ENCODE measurements at places on chromosomes 2 and 18.

- no peak for DNase-seq
Measured at GRCh38 chr18:79026491-79026890, 42.7 kb upstream of the ATP9B start.

DNA sequence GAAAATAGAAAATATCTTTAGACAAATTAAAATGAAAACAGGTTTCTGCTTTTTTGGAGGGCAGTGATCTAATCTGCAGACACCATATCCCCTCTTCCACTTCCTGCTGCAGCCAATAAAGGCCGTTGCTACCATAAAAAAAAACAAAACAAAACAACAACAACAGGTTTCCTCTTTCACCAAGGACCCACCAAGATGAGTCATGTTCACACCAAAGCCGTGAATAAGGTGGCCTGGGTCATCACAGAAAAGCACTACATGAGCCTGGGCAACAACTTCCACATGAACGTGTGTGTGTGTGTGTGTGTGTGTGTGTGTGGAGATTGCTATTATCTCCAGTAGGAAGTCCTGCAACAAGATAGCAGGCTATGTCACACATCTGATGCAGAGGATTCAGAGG lies 24.8 kb upstream of the TFCP2L1 start:
- DNase-seq, result no peak

DNA sequence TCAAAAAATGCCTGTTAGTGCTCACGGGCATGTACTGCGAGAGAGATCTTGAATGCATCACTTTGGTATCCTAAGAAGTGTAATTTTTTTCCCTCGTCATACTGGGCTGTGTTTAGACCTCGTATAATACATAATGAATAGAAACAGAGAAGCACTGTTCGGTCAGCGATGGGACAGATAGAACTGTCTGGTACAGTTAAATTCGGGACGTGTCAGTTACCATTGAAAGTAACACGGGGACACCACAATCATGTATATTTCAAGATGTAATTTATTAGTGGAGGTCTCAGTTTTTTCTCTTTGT lies 1.8 kb downstream of the PKP4 start:
- DNase-seq, result no peak

DNA sequence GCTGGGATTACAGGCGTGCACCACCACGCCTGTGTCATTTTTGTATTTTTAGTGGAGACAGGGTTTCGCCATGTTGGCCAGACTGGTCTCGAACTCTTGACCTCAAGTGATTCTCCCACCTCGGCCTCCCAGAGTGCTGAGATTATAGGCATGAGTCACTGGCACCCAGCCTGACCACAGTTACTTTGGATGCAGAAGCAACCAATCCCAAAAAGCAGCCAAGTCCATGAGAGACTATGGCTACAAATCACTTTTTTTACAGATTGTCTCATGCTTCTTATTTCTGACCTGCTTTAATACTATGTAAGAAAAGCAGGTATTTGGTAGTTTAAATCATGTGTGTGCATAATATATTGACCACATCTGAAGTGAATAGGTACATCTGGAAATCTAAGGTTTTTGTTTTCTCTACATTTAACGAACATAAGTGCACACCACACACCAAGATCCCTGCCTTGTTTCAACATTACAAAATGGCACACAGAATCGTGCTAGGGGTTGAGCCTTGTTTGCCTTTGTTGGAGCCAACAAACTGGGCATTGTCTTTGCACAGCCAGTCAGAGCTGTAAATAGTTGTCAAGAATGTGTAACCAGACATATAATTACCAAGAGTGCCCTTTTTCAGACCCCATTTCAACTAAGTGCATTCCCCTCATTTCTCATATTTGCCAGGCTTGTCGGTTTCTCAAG lies 18.3 kb upstream of the MAP4K4 start:
- no peak for DNase-seq

GRCh38 chr2:85091838-85092237 lies 41.4 kb upstream of the TCF7L1 start:
- DNase-seq, result no peak

GRCh38 chr2:96143848-96144480 lies 1.3 kb downstream of the DUSP2 start:
- DNase-seq, result no peak

GRCh38 chr2:164711766-164712138 lies 90.5 kb upstream of the GRB14 start:
- no peak for DNase-seq

DNA sequence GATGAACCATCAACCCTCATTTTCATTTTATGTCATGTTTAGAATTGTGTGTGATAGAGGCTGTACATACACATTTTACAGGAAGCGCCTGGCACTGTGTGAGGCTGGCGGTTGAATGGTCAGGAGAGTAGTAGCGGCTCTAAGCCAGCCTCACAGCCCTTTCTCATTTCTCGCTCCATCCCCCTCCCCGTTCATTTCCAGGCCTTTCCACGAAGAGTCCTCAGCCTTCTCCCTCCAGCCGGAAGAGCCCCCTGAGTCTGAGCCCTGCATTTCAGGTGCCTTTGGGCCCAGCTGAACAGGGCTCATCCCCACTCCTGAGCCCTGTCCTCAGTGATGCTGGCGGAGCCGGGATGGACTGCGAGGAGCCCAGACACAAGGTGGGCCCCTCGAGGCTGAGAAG lies 51.8 kb downstream of the STK25 start:
- DNase-seq, result no peak

GRCh38 chr18:57084331-57085271 lies 62.3 kb upstream of the BOD1L2 start:
- DNase-seq, result no peak

DNA sequence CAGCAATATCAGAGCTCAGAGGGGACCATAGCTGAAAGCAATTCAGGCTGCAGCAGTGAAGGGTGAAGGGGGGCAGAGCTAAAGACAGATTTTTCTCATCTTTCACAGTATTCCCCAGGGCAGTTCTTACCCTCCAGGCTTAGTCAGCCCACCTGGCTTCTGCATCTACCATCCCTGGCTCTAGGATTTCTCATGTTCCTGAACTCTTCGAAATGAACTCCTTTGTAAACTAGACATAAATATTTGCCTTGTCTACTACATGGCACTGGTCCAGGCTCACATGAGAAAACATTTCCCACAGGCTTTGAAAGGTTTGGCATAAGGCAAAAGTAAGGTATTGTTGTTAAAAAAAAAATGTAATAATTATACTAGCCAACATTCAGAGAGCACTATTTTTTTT lies 23.6 kb upstream of the NEB start:
- no peak for DNase-seq

DNA sequence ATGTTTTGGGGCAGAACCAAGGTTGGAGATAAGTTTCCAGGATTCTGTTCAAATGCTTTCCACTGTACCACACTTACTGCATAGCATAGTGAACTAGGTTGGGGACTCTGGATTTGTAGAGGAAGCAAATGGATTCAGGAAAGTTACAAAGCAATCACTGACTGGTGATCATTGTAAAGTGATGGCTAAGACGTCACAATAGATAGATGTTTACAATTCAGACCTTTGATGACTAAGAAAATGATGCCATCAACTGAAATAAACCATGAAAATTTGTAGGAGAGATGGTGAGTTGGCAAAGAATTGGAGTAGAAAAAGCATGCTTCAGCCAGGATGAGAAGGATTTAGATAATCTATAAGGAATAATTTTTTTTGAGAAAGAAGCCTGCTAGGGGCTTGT lies 178.0 kb downstream of the UBE2E3 start:
- no peak for DNase-seq

DNA sequence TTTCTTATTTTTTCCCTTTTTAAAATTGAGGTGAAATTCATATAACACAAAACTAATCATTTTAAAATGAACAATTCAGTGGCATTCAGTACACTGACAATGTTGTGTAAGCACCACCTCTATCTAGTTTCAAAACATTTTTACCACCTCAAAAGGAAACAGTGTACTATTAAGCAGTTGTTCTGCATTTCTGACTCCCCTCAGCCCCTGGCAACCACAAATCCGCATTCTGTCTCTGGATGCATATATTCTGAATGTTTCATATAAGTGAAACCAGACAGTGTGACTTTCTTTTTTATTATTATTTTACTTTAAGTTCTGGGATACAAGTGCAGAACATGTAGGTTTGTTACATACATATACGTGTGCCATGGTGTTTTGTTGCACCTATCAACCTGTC lies 19.2 kb upstream of the TANK start:
- DNase-seq, result no peak

DNA sequence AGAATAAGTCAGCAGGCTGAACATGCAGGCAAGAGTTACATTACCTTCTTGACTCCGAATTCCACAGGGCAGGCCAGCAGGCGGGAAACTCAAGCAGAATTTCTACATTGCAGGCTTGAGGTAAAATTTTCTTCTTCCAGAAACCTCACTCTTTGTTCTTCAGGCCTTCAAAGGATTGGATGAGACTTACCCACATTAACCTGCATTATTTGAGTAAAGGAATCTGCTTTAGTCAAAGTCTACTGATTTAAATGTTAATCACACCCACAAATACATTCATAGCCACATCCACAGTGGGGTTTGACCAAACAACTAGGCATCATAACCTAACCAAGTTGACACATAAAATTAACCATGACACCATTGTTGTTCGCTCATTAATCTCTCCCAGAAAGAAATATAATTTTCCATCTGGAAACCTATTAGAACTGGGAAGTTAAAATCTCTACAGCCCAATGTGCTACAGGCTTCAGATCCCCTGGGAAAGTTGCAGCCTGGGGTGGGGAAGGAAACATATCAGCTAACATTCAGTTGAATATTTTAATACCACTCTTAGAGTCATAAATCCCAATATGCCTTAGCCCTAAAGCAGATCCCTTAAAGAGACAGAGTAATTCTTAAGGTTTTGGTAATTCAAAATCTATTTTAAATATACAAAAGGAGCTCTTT lies 468.2 kb upstream of the TNP1 start:
- DNase-seq, result no peak
